ENCODE measurements at places on chromosomes 11 and 22.
A peak's percentile ranks its signal among the peaks of the same experiment; 100 is the strongest.

GRCh38 chr11:6695377-6695776 lies 12.2 kb upstream of the MRPL17 start:
- no peak for DNase-seq

GRCh38 chr11:33996498-33997454 lies 54.8 kb upstream of the CAPRIN1 start:
- peak; percentile 36 for DNase-seq

- DNase-seq, result no peak
Measured at GRCh38 chr11:85076535-85077330, 550.4 kb downstream of the DLG2 start.

DNA sequence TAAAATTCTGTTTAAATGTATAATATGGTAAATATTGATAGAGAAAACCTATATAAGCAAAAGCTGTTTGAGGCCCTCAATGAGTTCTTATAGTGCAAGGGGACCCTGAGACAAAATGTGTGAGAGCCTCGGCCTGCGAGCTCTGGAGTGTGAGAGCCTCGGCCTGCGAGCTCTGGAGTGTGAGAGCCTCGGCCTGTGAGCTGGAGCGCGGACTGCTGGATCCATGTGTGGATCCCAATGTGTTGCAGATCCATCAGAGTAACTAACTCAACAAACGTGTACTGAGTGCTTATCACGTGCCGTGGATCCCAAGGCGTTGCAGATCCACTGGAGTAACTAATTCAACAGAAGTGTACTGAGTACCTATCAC lies 6.0 kb downstream of the RTL6 start:
- no peak for DNase-seq
